Activated naive CD8-positive, alpha-beta T cell treated with anti-CD3 and anti-CD28 coated beads for 36 hours (primary cell): ENCODE measurements at places on chromosomes 7 and 10.

DNA sequence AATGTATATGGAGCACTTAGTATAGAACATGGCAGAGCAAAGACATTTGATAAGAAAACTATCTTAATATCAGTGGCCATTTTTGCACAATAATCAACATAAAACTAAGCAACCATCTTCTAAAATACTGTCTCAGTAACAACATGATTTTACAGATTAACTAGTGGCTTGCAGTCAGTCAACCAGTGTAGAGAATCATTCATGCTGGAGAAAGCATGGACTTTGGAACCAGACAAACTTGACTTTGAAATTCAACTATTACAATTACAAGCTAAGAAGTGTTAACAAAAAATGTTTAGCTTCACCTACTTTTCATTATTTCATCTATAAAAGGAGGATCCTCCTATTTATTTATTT, 27.7 kb downstream of the CUBN start:
- DNase-seq = no peak

- no peak for DNase-seq
These were observed 91.4 kb upstream of the CCDC71L start for GRCh38 chr7:106752367-106752766.

GRCh38 chr7:32536585-32536984, 41.3 kb downstream of the AVL9 start:
- no peak for DNase-seq

- DNase-seq = no peak
These were observed 12.3 kb upstream of the CCDC172 start for GRCh38 chr10:116311706-116312490.

GRCh38 chr7:63031838-63032436, 966.7 kb upstream of the ZNF722 start:
- DNase-seq = no peak

GRCh38 chr10:26621889-26622711, 75.4 kb upstream of the PDSS1 start:
- DNase-seq = peak; percentile 39

- no peak for DNase-seq
These were observed 1.5 kb upstream of the PARD3 start for GRCh38 chr10:34816501-34817002.

DNA sequence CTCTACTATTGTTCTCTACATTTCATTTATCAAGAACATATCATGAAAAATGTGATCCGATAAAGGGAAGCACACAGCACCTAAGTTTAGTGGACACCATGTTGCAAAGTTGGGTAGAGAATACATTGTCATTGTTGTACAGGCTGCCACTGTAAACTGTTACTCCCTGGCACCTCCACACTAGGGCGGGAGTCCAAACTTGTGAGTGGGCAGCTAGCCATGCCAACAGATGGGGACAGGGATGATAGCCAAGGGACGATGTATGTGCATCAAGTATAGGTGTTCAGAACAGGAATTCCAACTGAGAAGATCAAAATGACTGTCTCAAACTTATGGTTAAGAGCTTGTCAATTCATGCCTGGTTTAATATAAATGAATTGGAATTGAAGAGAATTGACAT, 31.1 kb upstream of the COMMD3 start:
- no peak for DNase-seq

GRCh38 chr7:115226410-115226809, 304.5 kb downstream of the MDFIC start:
- DNase-seq = no peak

- no peak for DNase-seq
These were observed 764.9 kb upstream of the MBL2 start for GRCh38 chr10:53537508-53537907.

- no peak for DNase-seq
These were observed 212.5 kb upstream of the CELF2 start for GRCh38 chr10:10804998-10805740.

DNA sequence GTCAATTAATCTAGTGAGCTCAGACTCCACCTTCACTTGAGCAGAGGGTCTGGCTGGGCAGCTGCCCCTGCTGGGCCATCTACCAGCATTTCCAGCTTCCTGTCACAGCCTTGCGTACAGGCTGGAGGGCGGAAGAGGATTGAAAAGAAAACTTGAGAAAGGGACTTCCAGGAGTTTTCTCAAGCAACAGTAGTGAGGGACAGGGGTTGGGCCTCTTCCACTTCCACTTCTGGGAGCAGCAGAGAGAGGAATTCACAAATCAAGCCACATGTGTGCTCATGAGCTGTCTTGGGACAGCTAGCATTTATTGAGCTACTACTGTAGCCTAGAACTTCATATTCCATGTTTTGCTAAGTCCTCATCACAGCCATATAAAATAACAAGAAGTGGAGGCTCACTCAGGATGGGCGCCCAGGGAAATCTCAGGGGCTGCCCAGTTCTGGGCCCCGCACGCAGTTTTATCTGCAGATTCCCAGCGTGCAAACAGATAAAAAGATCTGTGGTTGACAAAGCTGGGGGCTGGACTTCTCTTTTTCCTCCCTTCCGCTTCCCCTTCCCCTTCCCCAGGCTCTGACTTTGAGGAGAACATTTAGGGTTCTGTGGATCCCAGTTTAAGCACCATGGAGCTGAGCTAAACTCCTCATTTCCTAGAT, 135.8 kb downstream of the RGS10 start:
- DNase-seq = no peak
